ENCODE measurements at places on chromosomes 16 and 17.

- DNase-seq, result no peak
These were observed 395.2 kb downstream of the WWOX start for GRCh38 chr16:78494674-78495073.

DNA sequence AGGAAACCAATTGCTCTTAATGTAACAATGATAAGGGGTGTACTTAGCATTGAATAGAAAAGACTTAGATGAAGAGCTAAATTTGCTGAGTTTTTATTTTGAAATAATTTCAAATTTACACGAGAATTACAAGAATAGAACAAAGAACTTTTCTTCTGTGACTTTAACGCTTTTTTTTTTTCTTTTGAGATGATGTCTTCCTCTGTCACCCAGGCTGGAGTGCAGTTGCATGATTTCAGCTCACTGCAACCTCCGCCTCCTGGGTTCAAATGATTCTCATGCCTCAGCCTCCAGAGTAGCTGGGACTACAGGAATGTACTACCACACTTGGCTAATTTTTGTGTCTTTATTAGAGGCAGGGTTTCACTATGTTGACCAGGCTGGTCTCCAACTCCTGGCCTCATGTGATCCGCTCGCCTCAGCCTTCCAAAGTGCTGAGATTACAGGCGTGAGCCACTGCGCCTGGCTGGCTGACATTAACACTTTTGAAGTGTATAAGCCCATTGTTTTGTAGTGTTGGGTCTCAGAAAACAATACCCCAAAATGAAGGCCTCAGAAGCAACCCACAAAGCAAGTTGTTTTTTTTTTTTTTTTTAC lies 2.1 kb downstream of the TEN1 start:
- DNase-seq, result no peak

- DNase-seq, result no peak
These were observed 67.5 kb downstream of the CYTH1 start for GRCh38 chr17:78714534-78714933.

- no peak for DNase-seq
These were observed 70.5 kb upstream of the CIBAR2 start for GRCh38 chr16:85182774-85183173.

DNA sequence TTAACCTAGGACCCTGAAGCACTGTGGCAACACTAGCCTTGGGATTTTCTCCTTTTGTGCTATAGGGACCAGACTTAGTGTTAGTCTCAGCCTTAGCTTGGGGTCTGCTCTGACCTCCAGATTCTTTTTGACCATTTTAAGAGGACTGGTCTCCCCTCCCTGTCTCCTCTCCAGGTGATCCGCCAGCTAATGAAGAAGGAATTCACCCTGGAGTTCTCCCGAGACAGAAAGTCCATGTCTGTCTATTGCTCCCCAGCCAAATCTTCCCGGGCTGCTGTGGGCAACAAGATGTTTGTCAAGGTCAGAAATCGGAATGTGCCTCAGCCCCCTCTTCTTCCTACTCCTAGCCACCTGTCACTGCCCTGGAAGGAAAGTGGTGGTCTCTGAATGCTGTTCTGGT lies 19.5 kb downstream of the ATP2A1 start:
- DNase-seq, result no peak

DNA sequence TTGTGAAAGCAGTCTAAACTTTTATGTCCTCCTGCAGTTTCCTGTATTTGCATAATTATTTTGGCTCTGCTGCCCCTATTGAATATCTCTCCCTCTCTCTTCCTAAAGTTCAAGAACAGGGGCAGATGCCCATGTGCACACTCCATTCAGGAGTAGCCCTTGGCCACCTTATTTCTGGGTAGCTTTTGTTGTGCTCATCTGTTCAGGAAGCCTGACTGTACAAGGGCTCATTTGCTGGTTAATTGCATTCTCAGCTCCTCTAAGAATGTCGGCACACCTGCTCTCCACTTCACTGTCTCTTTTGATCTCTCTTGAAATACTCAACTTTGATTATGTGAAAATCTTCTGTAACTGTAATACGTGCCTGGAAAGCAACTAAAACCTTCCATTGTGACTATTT lies 1378.8 kb upstream of the CDH8 start:
- no peak for DNase-seq

- no peak for DNase-seq
These were observed 51.4 kb upstream of the CDR2 start for GRCh38 chr16:22425847-22426246.

DNA sequence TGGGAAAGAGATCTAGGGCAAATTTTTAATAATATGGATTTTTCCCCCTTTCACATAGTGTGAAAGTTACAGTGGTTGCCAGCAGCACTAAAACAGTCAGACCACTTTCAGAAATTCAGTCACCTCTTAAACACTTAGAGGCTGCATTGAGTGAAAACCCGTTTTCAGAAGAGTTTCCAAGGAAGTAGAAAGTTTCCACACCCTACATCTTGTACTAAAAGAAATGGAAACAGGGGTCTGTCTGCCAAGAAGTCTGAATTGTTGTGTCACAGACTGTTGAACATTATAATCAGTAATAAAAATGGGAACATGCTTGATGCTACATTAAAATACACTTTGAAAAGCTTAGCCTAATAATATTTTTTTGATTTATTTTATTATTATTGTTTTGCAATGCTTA lies 278.9 kb upstream of the KCNJ16 start:
- DNase-seq, result no peak

DNA sequence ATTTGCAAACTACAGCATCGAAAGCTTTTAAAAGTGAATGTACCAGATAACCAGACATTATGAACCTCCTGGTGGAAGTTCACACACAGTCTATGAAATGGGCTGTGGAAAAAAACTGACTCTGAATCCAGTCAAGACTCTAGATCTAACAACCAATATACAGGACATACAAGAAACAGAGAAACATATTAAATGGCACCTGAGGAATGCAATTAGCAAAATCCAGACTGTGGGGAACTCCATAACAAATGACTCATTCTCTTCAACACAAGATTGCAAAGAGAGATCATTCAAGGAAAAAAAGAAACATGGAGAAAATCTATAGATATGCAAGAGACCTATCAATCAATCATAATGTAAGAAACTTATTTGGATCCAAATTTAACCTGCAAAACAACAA lies 119.0 kb downstream of the MYO1D start:
- peak; percentile 63 for DNase-seq

GRCh38 chr17:69581061-69581961 lies 166.8 kb downstream of the MAP2K6 start:
- DNase-seq, result no peak

DNA sequence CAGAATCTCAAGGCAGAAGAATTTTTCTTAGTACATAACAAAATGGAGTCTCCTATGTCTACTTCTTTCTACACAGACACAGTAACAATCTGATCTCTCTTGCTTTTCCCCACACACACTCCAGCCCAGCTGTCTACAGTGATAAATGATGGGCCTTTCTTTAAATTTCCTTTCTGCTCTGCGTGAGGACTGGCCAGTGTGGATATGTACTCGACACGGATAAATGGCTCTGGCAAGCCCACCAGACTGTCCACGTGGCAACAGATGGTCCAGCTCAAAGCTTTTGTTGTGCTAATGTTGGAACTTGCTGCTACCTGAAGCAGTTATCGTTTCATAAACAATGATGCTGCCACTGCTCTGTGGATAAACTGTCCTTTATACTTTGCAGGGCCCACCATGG lies 410.7 kb downstream of the TMEM114 start:
- no peak for DNase-seq

DNA sequence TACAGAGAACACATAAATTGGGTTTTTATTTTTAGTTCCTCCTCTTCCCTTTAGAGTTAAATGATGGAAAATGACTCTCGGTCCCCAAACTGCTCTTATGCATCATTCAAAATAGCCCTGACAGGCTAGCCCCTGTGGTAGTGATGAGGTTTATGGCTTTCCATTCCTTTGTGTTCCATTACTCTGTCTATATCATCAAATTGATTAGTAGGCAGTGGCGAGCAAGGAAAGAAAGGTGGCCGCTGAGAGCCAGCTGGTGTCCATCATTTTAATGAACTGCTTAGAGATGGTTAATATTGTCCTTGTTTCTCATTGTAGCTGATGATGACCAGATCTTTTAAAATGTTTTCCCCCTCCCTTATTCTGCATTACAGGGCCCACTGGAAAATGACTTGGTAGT lies 179.5 kb downstream of the PHKB start:
- DNase-seq, result no peak

GRCh38 chr16:2913603-2914002 lies 1.9 kb downstream of the FLYWCH1 start:
- no peak for DNase-seq

DNA sequence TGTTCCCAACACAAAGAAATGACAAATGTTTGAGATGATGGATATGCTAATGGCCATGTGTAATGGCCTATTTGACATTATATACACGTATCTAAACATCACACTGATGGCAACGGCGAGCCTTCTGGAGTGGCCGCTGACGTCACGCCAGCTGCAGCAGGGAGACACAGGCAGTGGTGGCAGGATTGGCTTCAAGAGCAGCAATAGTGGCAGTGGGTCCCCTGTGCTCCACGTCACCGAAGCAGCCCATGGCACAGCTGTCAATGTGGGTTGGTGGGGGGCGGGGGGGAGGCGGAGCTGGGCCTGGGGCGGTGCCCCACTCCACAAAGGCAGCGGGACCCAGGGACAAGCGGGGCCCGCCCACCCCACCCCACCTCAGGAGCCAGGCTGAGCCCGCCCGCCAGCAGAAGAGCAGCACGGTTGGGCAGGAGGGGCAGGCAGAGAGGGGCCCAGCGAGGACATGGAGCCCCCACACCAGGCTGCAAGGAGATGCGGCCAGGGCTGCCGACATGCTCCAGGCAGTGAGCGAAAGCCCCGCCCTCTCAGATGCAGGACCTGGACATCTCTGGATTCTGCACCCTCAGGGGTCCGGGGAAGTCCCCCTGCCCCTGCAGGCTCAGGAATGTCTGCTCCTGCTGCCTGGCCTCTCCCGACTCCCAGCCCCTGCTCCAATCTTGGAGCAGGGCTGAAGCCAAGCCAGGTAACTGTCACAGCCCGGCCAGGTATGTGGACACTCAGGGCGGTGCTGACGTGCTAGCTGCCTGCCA lies 64.6 kb downstream of the USP32 start:
- DNase-seq, result no peak

DNA sequence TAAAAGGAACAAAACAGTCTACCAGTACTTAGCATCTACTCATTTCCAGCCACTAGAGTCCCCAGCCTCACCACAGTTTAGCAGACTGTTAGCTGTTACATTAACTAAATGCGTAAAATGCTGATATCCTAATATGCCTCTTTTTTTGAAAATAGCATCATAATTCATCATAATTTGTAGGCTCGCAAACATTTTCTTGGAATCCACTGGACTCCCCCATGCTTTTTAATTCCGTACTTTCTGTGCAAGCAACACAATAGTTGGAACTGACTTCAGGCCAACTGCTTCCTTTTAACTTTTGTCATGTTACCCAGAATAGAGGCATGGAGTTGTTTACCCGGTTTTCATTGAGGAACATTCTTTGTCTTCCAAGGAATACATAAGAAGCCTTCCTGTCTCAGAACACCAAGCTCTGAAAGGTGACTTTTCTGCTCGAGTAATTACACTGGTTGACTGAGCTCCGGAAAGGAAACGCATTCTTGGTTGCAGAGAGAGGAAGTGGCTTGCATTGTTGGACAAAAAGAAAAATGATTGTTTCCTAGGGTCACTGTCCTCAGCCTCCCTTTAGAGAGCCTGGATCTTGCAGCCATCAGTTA lies 30.9 kb upstream of the SEC14L1 start:
- DNase-seq, result peak; percentile 88

- no peak for DNase-seq
These were observed 1.7 kb upstream of the CDR2 start for GRCh38 chr16:22375963-22376640.

DNA sequence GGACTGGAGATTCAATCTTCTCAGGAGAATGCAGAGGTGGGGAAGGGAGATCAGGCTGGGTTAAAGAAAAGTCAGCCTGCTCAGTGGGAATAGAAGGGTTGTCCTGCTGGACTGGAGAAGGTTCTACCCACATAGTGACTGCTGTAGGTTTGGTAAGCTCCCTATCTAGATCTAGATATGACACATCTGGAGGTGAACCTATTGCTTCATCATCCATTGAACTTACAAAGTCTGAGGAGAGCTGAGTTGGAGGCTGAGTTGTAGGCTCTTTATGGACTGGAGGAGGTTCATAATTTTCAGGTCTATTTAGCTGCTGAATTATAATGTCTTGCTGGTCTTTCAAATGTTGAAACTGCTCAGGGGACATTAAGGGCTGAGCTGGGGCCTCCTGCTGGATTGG lies 46.0 kb upstream of the NF1 start:
- DNase-seq, result no peak

- no peak for DNase-seq
These were observed 87.5 kb downstream of the BMERB1 start for GRCh38 chr16:15521758-15522509.

DNA sequence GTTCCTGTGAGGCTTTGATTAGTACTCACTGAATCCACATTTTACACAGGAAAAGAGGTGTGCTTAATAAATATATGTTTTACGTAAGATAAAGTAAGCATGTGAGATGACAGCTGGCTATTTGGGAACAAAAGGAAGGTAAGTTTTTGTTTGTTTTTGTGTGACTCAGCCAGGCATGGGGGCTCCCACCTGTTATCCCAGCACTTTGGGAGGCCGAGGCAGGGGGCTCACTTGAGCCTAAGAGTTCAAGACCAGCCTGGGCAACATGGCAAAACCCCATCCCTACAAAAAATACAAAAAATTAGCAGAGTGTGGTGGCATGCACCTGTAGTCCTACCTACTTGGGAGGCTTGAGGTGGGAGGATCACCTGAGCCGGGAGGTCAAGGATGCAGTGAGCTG lies 17.9 kb downstream of the GPR142 start:
- no peak for DNase-seq

DNA sequence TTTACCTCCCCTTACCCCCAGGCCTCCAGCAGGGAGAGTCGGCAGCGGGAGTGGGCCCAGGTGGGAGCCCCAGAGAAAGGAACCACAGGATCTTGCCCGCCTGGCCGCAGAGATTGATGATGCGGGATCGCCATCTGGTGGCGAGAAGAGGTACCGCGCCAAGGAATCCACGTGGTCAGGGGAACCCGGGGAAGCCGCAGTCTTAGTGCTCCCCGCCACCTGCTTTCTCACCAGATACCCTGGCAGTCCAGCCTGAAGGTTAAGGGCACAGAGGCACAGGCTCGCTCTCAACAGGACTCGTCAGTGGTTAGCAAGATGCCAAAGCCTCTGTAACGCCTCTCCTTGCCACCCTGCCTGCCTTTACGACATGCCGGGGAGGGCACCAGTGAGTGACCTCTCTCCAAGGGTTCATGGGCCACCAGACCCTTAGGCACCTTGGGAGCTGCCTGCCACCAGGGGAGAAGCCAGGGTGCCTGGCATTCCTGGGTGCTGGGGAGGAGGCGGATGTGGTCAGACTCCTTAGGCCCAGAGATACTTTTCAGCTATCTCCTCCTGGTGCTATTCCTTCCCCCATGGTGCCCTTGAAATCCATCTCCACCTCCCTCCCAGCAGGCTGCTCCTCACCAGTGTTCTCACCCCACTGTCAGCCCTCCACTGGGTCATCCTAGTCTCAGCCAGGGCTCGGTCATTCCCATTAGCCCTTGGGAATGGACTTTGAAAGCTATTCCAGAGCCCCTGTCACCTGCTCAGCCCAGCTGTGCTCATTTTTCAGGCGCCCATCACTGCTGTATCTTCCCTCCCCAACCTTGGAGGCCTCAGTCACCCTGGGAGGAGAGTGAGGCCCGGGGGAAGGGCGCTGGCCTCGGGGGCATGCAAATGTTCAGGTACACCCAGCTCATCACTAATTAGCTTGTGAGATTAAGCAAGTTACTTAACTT lies 5.5 kb upstream of the RHBDF2 start:
- DNase-seq, result no peak

GRCh38 chr16:56259425-56259779 lies 68.1 kb downstream of the GNAO1 start:
- no peak for DNase-seq
